ENCODE measurements at places on chromosomes 6 and 20. TPM values are rescaled to one million over a fixed set of nuclear protein-coding genes. Genes with fewer than 3 reads are reported as not detected.

The FRMD1 gene
- 0.03 TPM for total RNA-seq

The CYP24A1 gene
- total RNA-seq = 91.3 TPM

The NXT1 gene
- total RNA-seq = 70.5 TPM

The FAM120B gene
- total RNA-seq = 8.9 TPM

The FAM209B gene
- 0.40 TPM for total RNA-seq

The PKIB gene
- 0.71 TPM for total RNA-seq

The CLPSL2 gene
- 0.99 TPM for total RNA-seq

The MOG gene
- not detected for total RNA-seq

The BPIFB2 gene
- total RNA-seq = not detected

The RAD21L1 gene
- total RNA-seq = not detected
